ENCODE measurements at places on chromosomes 7 and 10. TPM values are rescaled to one million over a fixed set of nuclear protein-coding genes. Genes with fewer than 3 reads are reported as not detected.

IQUB gene
- total RNA-seq: 0.43 TPM

MACROH2A2 gene
- total RNA-seq: 5.8 TPM

NODAL gene
- not detected for total RNA-seq

CHN2 gene
- total RNA-seq: 0.71 TPM

FKBP6 gene
- not detected for total RNA-seq

CCDC146 gene
- 3.1 TPM for total RNA-seq

ADIRF gene
- total RNA-seq: 110 TPM

PTPRZ1 gene
- total RNA-seq: not detected

ICA1 gene
- total RNA-seq: under 0.01 TPM

AKR1C8 gene
- total RNA-seq: not detected

BNIP3 gene
- total RNA-seq: 86.6 TPM

AQP1 gene
- total RNA-seq: 1.00 TPM

HEPACAM2 gene
- under 0.01 TPM for total RNA-seq

GDF10 gene
- 1.2 TPM for total RNA-seq

ARL5B gene
- total RNA-seq: 10.5 TPM

EBLN1 gene
- not detected for total RNA-seq

COL1A2 gene
- total RNA-seq: 4,803 TPM

Data from smooth muscle cell of bladder (primary cell).